Retinal pigment epithelial cell (primary cell): ENCODE measurements at places on chromosomes 1 and 21.

DNA sequence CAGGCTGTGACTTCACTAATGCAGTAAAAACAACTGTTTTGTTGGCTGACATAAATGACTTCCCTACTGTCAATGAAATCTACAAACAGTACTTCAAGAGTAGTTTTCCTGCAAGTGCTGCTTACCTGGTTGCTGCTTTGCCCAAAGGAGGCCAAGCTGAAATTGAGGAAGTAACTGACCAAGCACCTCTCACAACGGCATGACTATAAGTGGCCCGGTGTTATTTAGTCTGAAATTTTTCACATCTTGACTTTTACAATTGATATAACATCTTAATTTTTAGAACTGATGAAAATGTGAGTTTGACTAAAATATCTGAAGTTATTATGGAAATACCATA, 274.9 kb upstream of the NR5A2 start:
- no peak for DNase-seq

DNA sequence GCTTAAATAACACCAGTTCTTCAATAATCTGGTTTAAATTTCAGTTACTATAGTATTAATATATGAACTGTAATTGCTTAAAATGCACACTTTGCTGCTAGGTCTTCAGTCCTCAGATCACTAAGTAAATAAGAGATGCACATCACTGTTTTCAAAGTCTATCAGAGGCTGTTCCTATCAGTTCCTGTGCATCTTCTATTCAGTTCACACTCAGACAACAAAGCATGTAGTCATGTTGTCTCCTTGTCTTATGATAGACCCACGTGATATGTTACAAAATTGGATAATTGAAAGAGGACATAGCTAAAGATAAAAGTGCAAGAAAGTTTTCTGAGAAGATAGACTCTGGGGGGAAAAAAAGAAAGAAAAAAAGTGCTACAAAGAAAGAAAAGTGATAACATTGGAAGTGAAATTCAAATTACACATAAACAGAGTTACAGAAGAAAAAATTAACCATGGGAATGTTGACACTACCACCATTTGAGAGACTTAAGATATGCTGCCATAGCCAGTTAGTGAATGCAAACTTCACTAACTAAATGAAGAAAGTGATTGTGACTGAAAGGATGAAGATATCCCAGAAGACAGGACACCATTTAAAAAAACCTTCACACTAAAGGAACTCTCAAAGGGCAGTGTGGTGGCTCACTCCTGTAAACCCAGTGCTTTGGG, 33.9 kb upstream of the TSNAX start:
- DNase-seq = no peak

GRCh38 chr1:168148916-168149315, 12.2 kb upstream of the GPR161 start:
- DNase-seq = no peak

GRCh38 chr1:19360843-19361610, 48.9 kb downstream of the SLC66A1 start:
- DNase-seq = no peak

DNA sequence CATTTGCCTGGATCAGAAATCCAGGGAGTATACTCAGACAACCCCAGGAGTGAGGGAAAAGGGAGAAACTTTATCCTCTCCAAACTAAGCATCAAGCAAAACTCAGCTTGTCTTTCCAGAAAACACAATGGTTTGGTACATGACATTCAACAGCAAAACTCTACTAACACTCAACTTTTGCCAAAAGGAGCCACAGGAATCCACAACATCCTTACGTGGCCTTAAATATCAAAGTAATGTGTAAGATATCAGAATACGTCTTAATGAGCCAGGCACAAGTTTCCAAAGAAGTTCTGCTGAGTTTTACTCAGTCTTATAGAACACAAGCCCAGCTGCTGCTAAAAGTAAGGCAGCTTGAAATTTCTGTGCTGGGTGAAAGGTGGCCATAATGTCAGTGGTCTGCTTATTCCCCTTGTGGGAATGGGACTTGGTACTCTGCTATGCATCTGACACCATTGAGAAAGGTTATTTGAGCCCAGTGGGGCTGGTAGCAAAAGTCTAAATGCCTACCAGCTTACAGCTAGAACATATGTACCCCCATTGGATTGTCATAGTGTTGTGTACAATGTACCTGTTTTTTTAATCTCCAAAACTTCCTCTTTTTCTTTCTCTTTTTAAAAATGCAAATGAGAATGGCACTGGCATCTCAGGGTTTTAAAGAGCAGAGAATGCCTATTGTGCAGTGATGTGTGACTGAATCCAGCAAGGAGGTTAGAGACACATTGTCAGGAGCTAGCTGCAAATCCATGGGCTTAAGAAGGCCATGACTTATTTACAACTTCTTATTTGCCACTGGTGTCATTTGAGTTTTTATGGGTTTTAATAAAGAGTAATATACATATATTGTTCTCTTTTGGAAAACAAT, 62.0 kb upstream of the ST6GALNAC3 start:
- DNase-seq = no peak

- no peak for DNase-seq
Observed at GRCh38 chr1:61170328-61171238, 88.2 kb downstream of the NFIA start.

GRCh38 chr1:94658221-94658620, 116.7 kb upstream of the F3 start:
- no peak for DNase-seq

- DNase-seq = no peak
Observed at GRCh38 chr1:9127395-9128165, 1.3 kb downstream of the GPR157 start.

- no peak for DNase-seq
Observed at GRCh38 chr1:208272311-208272710, 28.1 kb upstream of the PLXNA2 start.

DNA sequence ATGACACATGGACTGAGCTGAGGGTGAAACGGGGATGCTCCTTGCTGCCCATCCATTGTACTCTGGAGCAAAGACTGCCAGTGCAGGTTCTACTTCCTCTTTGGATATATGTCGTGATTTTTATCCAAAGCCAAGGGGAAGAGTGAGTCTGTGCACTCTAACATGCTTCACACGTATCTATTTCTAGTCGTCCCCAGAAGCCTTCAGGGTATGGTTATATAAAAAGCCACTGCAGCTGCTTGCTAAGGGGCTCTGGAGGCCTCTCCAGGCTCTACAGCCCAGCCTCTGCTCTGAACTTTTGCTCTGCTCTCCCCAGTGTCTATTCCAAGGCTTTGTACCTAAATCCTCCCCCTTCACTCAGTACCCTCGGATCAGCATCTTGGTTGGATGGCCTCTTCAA, 20.1 kb downstream of the PAFAH2 start:
- DNase-seq = no peak

DNA sequence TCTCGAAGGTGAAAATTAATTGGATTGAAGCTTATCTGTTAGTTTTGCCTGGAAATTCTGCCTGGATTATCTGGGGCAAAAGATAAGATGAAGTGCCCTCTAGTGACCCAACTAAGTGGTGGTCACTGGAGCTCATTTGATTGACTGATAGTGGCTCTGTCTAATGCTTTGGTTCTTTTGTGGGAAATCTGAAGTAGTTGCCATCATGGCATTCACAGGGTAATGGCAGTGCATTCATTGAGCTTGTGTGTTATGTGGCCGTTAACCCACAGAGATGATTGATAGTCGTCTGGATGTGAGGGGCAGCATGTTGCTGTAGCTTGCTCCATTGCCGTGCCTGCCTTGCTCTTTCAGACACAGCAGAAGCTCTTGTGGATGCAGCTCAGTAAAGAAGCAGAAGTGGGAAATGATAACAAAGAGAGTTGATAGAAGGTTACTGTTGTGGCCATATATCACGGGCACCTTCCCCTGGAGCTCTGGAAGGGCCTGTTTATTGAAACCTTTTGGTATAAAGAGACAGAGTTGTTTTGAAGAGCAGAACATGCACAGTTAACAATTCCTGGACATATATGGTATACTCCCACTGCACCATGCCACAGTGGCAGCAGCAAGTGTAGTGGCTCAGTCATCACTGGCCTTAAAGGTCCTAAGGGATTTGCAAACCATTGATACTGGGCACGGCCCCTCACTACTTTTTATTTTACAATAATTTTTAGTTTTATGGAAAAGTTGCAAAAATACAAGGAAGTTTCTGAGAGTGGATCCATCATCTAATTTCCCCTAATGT, 42.0 kb downstream of the CXADR start:
- no peak for DNase-seq

DNA sequence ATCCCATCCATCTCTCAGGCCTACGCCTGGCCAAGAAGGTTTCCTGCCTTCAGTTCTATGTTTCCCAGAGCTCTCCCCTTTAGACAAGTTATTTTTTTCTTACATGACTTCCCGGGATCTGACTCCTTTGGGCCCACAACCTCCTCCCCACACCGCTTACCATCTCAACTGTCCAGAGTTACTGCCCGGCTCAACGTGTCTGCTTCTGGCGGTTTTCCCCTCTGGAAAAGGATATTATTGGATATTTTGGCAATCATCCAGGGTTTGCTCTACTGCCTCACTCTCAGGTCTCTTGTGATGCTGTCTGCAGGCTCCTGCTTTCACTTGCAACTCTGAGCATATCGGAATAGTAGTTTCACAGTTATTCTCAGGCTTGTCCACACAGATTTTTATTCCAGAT, 318.2 kb upstream of the CAMK1G start:
- DNase-seq = no peak

GRCh38 chr1:161071886-161072371, 2.2 kb upstream of the ARHGAP30 start:
- DNase-seq = no peak

- no peak for DNase-seq
Observed at GRCh38 chr1:9705337-9706093, 54.0 kb downstream of the PIK3CD start.

DNA sequence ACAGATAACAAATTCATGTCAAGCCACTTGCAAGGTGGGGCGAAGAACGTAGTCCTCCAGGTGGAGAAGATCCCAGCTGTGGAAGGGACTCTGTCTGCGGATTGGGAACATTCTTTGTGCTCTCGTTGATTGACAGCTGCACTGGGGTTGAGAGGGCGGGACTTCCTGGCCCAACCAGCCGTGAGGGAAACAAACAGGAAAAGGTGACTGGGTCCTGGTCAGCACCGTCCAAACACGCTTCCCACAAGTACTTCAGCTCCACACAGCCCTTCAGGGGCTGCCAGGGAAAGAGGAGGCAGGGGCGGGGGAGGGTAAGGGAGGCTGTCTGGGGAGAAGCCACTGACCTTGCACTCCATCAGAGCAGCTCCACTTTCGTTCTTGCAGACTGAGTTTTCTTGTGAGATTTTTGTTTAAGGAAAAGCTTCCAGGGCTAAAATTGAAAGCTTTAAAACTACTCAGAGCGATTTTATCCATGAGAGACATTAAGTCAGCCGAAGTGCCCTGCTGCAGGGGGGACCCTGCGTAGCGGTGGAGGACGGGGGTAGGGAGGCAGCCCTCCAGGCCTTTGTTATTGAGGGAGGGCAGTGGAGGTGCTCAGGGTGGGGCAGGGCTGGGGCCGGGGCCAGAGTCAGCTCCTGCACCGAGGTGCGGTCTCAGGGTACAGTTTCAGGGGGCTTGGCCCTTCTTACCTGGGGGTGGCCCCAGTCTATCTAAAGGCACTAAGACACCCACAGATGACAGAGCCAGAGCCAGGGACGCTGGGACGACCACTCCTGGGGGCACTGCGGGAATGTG, 21.6 kb upstream of the STUM start:
- DNase-seq = no peak

DNA sequence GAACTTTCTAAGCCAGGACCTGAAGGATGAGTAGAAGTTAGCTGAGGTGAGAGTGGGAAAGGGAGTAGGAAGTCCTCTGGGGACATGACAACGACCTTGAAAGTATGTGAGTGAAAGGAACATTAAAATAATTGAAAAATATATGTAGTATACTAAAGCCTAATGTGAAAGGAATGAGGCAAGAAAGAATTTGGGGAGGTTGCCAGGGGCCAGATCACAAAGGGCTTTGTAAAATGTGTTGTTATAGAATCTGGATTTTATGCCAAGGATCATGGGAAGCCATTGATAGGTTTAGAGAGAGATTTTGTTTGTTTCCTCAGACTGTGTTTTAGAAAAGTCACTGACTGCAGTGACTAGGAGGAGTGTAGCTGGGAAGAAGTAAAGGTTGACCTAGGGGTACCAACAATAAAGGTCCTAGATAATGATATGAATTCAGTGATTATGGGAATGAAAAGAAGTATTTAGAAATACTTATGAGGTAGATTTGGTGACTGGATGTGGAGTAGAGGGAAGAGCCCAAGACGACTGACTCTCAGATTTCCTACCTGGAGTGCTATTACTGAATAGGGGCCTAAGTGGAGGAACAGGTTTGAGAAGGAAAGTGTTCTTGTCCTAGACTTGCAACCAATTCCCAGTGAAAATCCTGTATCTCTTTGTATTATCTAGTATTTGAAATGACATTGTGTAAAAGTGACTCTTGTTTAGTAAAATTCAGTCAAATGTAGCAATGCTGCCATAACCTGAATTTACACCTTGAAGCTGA, 179.8 kb downstream of the PHTF1 start:
- DNase-seq = no peak

GRCh38 chr1:18965206-18966173, 9.0 kb upstream of the IFFO2 start:
- DNase-seq = no peak

DNA sequence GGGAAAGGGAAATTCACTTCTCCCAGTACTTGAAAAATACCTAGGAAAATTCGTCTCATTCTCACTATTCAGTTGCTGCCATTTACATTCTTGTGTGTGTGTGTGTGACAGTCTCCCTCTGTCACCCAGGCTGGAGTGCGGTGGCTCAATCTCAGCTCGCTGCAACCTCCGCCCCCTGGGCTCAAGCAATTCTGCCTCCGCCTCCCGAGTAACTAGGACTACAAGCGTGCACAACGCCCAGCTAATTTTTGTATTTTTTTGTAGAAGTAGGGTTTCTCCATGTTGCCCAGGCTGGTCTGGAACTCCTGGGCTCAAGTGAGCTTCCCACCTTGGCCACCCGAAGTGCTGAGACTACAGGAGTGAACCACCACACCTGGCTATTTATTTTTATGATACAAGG, 1.2 kb downstream of the SNAPIN start:
- DNase-seq = no peak

DNA sequence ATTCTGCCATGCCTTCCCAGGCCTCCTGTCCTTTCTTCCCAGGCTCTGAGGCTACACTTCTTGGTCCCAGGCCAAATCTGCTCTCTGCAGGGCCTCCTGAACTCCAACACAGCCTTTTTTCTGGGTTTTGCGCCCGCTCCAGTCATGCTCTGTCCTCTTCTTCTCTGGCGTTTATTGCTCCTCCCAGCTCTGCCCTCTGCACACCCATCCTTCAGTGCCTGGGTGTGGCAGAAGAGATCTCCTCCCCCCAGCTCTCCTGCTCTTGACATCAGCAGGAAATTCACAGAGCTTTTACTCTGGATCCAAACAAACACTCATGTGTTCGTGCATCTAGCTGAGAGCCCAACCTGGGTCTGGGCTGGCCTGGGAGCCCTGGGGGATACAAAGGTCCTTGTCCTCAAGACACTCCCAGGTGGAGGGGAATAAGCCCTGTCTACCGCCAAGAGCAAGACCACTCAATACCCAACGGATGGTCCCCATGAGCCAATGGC, 22.9 kb upstream of the EPS8L3 start:
- no peak for DNase-seq

GRCh38 chr21:45277101-45278045, 10.3 kb downstream of the POFUT2 start:
- DNase-seq = no peak
